ENCODE measurements at places on chromosomes 5 and 9.

DNA sequence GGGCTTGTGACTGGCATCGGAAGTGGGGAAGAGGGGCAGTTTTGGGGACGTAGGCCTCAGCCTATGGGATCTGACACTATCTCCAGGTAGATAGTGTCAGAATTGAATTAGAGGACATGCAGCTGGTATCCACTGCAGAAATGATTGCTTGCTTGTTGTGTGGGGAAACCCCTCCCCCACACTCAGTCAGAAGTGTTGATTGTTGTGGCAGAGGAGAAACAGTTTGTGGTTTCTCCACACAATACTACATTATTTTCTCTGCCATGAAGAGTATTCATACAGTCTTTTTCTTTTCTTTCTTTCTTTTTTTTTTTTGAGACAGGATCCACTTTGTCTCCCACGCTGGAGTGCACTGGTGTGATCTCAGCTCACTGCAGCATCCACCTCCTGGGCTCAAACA, 113.9 kb downstream of the ARRDC3 start:
- no peak for DNase-seq

DNA sequence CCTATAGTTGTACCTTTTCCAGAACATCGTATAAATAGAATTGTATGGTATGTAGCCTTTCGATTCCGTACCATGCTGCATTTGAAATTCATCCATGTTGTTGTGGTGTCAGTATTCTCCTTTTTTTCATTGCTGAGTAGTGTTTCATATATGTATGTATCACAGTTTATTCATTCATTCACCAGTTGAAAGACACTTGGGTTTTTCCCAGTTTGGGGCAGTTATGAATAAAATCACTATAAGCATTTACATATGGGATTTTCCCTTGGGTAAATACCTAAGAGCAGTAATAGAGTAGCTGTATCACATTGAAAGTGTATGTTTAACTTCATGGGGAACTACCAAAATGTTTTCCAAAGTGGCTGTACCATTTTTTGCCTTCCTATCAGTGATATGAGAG, 16.1 kb upstream of the FKTN start:
- DNase-seq = no peak

- no peak for DNase-seq
Observed at GRCh38 chr5:26791433-26791832, 247.0 kb downstream of the CDH9 start.

- DNase-seq = no peak
Observed at GRCh38 chr9:80012557-80013330, 441.0 kb downstream of the TLE4 start.

GRCh38 chr5:179793468-179794139, at the start of gene LTC4S:
Gene LTC4S (plus strand): TSS chr5:179793986. CDS start chr5:179794081, 95 bp downstream.
- DNase-seq = no peak

- DNase-seq = no peak
Observed at GRCh38 chr5:133086366-133086875, 34.6 kb downstream of the HSPA4 start.

GRCh38 chr5:6459896-6460295, 11.2 kb downstream of the UBE2QL1 start:
- DNase-seq = no peak

DNA sequence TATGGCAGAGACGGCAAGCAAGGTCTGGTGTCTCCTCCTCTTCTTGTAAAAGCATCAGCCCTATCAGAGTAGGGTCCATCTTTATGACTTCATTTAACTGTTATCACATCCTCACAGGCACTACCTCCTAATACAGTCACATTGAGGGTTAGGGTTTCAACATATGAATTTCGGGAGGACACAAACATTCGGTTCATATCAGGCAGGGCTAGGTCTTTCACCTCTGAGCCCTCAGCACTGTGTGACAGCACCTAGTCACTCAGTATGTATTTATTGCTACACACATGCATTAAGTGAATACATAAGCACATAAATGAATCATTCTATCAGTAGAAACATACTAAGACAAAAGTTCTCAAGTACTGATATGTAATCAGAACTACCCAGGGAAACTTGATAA, 9.4 kb upstream of the BTF3 start:
- no peak for DNase-seq
